ENCODE measurements at places on chromosomes 5 and 9.

DNA sequence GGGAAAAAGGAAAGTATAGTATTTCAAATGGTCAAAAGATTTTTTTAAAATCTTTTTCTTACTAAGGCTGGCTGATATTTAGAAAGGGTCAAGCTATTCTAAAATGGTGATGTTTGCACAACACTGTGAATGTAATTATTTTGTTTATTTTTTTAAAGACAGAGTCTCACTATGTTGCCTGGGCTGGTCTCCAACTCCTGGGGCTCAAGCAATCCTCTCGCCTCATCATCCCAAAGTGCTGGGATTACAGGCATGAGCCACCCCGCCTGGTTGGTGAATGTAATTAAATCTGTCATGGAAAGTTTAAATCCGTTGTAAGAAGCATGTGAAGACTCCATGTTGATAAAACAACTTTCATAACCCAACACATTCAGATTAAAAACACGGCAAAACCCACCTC is 2.6 kb downstream of the UBTD2 start:
- no peak for DNase-seq

- no peak for DNase-seq
These were observed 4.6 kb downstream of the RALGPS1 start for GRCh38 chr9:126919193-126919592.

DNA sequence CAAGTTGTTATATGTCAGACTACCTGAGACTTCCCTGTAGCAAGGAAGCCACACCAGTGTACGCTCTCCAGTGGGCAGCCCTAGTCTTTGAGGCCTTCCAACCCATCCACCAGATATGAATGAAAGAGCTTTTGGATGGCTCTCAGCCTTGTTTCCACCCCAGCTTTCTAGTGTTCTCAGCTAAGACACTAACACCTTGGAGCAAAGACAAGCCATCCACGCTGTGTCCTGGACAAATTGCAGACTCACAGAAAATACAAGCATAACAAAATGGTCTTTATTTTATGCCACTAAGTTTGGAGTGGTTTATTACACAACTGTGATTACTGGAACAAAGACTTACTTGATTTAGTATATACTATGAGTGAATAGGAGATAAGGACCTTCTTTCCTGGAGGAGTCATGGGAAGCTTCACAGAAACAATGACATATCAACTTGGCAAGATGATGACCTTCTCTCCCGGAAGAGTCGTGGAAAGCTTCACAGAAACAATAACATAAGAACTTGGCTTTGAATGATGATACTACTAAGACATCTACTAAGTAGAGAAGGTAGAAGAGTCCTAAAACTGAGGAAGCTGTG is 134.0 kb upstream of the VCAN start:
- no peak for DNase-seq

DNA sequence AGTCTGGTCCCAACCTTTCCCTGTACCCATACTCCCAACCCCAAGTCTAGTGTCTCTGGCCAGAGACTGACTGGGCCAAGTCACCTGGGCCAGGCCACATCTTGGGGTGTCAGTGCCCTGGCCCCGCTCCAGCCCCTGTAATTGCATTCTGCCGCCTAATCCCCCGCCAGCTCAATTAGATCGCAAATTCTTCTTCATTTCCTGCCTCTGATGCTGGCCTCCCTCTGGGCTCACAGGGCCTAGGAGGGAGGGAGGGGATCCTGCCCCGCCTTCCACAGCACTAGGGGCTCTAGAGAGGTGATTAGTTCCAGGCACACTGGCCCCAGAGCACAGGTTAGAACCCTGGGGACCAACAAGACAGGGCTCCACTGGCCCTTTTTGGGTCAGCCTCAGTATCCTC is 5.5 kb downstream of the CXXC5 start:
- DNase-seq: no peak

- DNase-seq: no peak
These were observed 27.9 kb upstream of the ANXA2R start for GRCh38 chr5:43068037-43068436.

GRCh38 chr5:129917224-129917623 is 13.0 kb downstream of the CHSY3 start:
- DNase-seq: no peak

GRCh38 chr5:7754997-7755596 is 95.8 kb downstream of the CFAP90 start:
- no peak for DNase-seq

GRCh38 chr9:109907400-109907799 is 127.4 kb downstream of the PALM2AKAP2 start:
- DNase-seq: no peak

- DNase-seq: no peak
These were observed 10.1 kb downstream of the FGF18 start for GRCh38 chr5:171429543-171429910.

GRCh38 chr9:71819115-71819739 is 50.9 kb upstream of the CEMIP2 start:
- peak; percentile 20 for DNase-seq

DNA sequence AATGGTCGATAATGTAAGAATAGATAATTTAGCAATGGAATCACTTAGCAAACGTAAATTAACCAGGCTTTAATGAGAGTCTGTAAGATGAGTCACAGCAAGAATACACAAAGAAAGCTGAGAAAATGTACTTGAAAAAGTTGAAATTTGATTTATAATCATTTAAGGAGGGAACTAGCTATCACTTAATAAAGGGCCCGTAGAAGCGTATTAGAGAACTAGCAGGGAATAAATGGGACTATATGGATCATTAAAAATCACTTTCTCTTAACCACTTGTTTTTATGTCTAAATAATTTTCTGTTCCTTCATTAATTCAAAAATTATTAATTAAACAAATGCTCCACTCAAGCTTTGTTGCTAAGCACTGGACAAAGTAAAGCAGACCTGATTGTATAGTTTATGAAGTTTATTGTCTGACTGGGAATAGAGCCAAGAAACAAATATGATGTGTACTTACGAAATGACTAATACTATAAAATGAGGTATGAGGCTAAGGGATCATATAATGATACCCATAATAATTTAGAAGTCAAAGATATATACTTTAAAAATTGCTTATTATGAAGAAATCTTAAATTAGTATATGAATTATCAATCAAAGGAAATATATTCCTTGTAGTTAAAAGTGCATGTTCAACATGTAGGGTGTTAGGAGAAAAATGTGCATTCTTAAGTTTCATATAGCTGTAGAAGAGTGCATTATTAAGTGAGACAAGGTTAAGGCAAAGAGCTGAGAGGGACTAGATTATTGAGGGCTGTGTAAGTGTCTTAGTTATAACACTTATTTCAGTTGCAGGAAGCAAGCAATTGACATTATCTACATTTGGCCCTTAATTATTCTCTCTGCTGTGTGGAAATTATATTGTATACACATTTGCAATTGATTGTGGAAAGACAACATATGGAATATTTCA is 196.8 kb downstream of the PRDM9 start:
- DNase-seq: no peak

GRCh38 chr9:128419061-128419925 is 1.4 kb upstream of the CERCAM start:
- no peak for DNase-seq

- no peak for DNase-seq
These were observed 248.7 kb upstream of the RGMB start for GRCh38 chr5:98524773-98525172.

DNA sequence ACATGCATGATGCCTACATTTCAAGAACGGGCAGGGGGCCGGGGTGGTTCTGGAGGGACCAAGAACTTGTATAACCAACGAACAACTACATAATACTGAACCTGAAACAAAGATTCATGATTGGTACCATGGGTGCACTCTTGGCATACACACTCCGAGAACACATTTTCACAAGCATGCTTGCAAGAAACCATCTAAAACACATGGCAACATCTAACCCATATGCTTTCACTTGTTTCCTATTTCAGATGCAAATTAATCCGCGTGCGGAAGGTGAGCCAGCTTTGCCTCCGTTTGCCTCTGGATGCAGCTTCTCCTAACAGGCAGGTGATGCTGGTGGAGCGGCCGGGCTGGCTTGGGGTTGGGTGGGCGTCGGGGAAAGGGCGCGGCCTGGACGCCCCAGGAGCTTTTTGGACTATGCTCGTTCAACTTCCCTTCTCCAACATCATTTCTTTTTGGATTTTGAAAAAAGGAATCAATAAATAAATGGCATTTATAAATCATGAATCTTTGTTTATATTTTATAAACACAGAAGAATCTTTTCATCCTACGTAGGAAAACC is 12.5 kb upstream of the SEC16A start:
- no peak for DNase-seq

DNA sequence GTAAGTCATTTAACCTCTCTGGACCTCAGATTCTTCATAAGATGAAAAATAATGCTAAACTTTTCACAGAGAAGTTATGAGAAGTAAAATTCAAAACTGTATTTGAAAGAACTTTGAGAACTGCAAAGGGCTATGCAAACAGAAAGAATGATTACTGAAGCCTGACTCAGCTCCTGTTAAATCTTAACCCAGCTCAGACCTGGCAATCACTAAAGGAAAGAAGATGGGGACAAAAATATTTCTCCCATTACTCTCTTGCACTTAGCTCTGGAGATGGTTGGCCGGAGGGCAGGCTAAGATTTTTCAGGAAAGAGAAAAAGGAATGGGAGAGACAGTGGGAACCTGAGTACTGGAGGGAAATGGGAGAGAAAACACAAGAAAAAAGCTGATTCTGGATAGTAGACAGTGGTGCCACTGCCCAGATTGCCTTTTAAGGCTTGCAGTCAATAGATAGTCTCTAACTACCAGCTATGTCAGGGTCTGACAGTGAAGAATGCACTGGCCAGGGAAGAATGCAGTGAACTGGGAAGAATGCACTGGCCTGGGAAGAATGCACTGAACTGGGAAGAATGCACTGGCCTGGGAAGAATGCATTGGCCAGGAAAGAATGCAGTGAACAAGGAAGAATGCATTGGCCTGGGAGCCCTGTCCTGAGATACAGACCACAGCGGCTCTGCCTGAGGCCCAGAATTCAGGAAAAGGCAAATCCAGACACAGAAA is 25.2 kb upstream of the CEMIP2 start:
- no peak for DNase-seq

- no peak for DNase-seq
These were observed 189.8 kb downstream of the DRD1 start for GRCh38 chr5:175254155-175254554.

DNA sequence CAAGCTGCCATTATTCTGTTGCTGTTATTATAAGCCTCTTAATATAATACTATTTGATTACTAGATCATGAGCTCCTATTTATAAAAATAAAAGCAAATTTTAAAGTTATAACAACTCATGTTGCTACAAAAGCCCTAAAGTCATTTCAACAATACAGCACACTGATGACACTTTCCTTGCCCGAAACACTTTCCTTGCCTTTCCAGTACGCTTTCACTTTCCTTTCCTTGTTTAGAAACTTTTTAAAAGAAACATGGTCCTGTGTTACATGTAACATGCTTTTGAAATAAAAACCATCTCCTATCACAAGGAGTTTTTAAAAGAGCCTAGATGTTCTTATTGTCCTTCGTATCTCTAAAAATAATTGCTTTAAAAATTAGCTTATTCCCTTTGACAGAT is 688.4 kb downstream of the PTPRD start:
- DNase-seq: no peak

GRCh38 chr5:17378346-17378997 is 119.6 kb upstream of the TAF11L2 start:
- no peak for DNase-seq

DNA sequence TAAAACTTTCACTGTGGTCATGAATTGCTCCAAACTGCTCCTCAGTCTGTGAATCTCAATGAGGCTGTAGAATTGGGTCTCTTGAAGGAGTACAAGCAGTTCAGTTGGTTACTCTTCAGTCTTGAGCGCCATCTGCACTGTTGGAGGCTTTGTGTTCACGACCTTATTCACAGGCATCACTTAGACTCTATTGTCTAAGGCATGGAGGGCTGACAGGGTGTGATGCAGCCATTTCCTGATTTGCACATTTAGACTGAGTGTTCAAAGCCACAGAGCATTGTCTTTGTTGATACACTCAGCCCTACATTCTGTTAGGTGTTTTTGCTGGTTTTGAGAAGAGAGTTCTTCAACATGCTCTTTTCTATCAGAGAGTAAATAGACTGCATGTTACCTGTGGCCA is 355.9 kb upstream of the RIOK2 start:
- DNase-seq: no peak

GRCh38 chr9:107251756-107252322 is 31.2 kb upstream of the RAD23B start:
- no peak for DNase-seq

DNA sequence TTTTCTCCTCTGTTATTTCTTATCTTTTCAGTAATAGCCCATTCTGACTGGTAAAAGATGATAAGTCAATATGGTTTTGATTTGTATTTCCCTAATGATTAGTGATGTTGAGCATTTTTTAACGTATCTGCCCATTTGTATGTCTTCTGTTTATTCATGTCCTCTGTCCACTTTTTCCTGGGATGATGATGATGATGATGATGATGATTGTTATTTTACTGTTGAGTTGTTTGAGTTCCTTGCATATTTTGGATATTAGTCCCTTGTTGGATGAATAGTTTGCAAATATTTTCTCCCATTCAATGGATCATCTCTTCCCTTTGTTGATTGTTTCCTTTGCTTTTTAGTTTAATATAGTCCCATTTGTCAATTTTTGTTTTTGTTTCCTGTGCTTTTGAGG is 27.0 kb downstream of the UTP15 start:
- DNase-seq: no peak

DNA sequence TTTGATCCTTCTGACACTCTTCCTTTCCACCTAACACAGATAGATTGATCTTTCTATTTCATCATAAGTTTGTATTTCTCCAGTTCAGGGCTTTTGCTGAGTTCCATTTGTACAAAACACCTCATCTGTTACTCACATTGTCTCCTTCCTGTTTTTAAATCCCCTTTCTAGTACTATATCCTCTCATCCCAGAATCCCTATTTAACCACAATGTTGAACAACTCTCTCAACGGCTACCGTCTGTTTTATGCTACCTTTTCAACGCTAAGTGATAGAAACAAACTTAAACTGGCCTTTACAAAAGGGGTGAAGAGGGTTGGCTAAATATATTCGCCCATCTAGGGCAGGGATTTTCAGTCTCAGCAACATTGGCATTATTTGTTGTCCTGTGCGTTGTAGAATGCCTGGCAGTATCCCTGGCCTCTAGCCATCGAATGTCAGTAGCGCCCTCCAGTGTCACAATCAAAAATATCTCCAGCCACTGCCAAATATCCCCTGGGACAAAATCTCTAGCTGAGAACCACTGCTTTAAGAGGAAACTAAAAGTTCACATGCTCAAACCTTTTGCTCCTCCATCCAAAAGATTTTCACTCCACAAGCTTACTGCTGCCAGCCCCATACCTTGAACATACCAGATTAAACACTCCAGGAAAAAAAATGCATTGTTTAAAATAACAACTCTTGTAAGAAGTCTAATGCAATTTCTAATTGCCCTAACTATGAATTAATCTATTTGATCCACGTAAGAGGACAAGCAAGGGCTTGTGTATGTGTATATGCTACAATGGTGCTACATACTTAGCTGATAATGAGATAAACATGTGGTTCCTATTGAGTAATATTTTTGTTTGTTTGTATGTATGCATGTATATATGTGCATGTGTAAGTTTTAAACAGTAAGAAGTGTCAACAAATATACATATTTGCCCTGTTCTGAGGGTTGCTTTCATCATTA is 344.0 kb downstream of the PTPRD start:
- DNase-seq: no peak

Measured in stimulated activated naive CD4-positive, alpha-beta T cell treated with Interleukin-2 at 50 U/mL for 16 hours (primary cell).